ENCODE measurements at places on chromosomes 4 and X.

DNA sequence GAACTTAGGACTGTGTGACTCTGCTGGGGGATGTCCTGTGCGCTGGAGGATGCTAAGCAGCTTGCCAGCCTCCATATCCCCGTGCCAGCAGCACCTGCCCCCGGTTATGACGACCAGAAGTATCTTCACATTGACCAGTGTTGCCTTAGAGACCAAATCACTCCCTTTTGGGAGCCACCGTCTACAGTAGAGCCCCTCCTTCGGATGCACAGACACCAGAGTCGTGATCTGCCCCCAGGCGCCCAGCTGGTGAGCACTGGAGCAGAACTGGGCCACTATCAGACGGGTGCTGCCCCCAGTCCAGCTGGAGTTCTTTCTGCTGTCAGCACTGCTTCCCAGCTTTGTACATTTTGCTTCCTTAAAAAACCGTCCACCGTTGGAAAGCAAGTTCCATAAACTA is 30.0 kb upstream of the TADA2B start:
- DNase-seq: no peak

DNA sequence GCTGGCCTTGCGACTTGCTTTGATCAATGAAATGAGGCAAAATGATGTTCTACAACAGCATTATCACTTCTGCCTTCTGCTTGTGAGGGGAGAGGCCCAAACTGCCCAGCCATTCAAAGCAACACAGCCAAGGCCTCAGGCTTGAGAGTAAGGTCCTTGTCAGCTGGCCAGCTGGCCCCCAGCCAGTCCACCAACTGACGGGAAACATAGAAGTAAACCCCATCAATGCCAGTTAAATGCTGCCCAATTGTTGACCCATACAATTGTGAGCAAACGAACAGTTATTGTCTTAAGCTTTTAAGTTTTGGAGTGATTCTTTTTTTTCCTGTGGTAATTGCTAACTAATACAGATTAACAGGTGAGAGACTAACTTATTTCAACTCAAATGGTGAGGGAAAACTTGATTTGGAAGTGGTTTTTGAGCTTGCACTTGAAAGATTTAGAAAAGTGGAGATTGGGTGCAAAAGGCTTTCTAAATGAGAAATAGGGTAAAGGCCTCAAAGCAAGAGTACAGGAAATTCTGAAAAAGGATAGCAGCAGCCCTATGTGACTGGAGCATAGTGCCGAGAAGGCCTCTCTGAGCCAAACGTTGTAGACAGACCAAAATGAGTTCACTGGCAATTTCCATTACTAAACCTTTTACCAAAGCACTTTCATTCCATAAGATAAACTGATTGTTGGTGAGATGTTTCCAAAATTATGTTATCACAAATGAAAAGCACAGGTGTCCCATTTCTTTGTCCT is 66.9 kb downstream of the ARHGEF38 start:
- no peak for DNase-seq

GRCh38 chr4:81274460-81274859 is 59.4 kb upstream of the PRKG2 start:
- no peak for DNase-seq

DNA sequence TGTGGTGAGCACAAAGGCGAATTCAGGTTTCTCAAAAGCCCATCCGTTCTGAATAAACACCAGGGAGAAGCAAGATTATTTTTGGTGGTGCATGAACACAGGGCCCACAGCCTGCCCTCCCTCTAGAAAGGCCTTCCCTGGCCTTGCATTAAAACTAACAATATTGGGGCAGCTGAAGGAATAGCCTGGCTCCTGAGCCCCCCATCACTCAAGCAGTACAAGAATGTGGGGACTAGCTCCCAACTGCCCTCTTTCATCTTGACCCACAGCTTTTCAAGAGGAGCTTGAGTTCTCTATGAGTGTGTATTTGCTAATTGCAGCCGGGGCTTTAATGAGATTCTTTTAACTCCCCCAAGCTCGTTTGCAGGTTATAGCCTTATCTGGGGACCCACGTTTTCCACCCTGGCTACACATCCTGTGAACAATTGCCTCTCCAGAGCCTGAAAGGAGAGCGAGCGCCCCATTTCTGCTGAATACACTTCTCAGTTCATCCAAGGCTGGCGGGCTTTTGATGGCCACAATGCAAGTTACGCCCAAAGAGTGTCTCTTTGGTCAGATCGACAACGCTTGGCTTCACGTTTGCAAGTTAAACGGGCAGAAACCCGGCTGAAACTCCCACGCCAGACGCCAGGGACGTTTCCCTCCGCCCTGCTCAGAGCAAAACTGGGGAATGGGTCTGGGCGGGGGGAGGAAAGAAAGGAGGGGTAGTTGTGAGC is 4.7 kb upstream of the GSX2 start:
- no peak for DNase-seq

DNA sequence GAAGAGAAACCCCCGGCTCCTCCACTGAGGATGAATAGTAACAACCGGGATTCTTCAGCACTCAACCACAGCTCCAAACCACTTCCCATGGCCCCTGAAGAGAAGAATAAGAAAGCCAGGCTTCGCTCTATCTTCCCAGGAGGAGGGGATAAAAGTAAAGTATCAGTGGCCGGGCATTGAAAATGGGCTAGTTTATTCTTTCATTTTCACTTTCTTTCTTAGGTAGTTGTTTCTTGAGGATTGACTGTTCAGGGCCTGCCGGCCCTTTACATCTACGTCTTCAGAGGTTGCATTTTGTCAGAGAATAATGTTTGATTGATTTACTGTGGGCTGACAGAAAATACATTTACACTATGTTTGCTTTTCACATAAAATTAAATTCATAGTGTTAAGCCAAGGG is 27.1 kb downstream of the PAK3 start:
- no peak for DNase-seq

DNA sequence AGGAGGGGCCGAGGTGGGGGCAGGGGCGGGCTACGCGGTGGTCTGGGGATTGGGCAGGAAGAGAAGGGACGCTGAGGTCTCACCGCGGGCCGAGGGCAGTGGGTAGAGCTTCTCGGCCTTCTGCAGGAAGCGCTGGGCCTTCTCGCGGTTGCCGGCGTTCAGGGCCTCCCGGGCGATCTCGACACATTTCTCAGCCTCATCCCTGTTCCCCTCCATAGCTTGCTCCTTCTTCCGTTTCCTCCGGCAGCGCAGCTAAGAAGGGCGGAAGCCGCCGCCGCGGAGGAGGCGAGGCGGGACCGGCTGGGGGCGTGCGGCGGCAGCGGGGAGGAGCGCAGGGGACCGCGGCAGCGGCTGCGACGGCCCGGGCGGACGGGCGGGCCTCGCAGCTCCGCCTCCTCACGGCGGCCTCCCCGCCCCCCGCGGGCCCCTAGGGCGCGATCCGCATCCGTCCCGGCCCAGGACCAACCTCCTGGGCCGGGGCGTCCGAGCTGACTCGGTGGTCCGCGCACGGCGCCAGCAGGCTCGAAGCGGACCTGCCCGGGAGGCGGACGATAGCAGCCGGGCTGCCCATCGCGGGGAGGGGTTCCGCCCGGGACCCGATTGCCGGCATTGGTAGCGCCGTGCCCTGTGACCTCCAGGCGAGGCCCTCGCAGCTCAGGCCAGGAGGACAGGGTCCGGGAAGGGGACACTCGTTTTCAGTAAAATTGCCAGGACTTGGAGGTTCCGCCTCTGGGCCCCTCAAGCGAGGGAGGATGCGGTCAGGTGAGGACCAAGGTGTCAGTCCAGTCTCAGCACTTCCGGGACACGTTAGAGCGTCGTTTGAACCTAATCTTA is at the start of gene DNAJB14:
Gene DNAJB14 (minus strand): TSS at position 263 of the 834 bp plus-strand sequence. CDS start 47 bp downstream, at position 216.
- peak; percentile 81 for DNase-seq

Measured in AG10803 (cell line).